ENCODE measurements at places on chromosomes 4 and X.

DNA sequence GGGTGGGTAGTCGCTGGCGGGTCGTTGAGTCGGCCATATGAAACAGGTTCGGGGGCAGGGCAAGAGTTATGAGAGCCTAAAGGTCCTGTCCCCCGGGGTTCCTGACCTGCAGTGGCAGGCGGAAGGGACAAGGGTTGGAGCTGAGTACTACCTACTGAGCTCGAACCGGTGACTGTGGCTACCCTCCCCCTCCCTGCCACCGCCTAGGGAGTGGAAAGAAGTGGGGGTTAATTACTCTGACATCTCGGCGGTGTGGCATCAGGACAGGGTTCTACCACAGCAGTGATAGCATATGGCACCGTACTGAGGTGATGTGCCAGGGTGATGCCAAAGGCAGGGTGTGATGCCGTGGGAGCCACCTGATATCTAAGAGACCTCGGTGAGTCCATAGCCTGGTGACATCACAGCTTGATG is 307 bp downstream of the ATG4A start:
- no peak for DNase-seq

DNA sequence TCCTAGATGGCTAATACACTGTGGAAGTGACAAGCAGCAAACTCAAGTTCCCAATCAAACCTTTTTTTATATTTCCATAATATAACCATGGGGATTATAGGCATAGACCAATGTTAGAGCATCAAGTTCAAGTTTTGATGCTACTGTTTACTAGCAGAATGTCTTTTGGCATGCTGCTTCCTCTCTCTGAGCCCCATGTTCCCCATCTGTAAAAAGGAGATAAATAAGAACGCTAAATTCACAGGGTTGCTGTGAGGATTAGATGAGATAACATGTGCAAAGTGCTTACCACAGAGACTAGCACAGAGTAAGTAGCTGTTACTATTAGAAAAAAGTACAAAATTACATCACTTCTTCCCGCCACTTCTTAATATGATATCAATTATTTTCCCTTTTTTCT is 18.0 kb downstream of the MBNL3 start:
- no peak for DNase-seq

DNA sequence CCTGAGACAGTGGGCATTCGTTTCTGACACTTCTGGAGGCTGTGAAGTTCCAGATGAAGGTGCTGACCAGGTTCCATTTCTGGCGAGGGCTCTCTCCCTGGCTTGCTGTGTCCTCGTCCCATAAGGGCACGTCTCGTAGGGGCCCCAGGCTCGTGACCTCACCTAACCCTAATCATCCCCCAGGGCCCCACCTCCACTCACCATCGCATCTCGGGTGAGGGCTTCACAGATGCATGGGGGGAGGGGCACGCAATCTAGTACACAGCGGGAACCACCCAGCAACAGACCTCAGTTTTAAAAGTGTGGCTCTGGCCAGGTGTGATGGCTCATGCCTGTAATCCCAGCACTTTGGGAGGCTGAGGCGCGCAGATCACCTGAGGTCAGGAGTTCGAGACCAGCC is 22.1 kb downstream of the PDE6B start:
- no peak for DNase-seq

DNA sequence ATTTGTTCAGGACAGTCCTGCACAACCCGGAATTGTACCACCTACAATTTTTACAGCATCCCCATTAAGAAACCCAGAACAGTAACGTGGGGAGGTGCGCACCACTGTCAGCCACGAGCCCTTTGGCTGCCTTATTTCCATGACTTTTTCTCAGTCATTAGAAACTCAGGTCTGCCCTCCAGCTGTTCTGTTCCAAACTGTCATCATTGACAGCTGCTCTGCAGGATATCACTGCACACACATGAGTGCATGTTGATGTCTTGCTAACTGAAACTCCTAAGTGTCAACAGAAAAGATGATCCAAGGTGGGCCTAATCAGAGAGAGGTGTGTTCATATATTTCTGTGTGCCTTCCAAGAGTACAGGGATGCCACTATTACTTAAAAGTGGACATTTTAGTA is 123.4 kb downstream of the PARM1 start:
- no peak for DNase-seq

GRCh38 chrX:130174045-130174704 is 2.4 kb downstream of the RAB33A start:
- no peak for DNase-seq

Data from activated T-cell treated with anti-CD3 and anti-CD28 coated beads for 48 hours (primary cell).